K562 (cell line): ENCODE measurements at places on chromosomes 4 and X. TPM values are rescaled to one million over a fixed set of nuclear protein-coding genes. Genes with fewer than 3 reads are reported as not detected.

The SPACA5 gene
- total RNA-seq, result not detected in 2 replicates

The SHROOM3 gene
- 0.07 and 0.22 TPM in 2 replicates for total RNA-seq

The DDIT4L gene
- not detected in 2 replicates for total RNA-seq

The GPR34 gene
- not detected in 2 replicates for total RNA-seq

The GABRE gene
- 145 and 184 TPM in 2 replicates for total RNA-seq

The FANCB gene
- 14.4 and 15.1 TPM in 2 replicates for total RNA-seq

- DNase-seq, result peak; percentile 76
Observed at GRCh38 chr4:98658287-98659105, at the start of gene TSPAN5. TSS of gene TSPAN5 (minus strand) at chr4:98658611.

GRCh38 chrX:49746306-49746705, 50.5 kb upstream of the PAGE1 start:
- no peak for DNase-seq

GRCh38 chr4:6875431-6875831, 34.2 kb upstream of the TBC1D14 start:
- no peak for DNase-seq

DNA sequence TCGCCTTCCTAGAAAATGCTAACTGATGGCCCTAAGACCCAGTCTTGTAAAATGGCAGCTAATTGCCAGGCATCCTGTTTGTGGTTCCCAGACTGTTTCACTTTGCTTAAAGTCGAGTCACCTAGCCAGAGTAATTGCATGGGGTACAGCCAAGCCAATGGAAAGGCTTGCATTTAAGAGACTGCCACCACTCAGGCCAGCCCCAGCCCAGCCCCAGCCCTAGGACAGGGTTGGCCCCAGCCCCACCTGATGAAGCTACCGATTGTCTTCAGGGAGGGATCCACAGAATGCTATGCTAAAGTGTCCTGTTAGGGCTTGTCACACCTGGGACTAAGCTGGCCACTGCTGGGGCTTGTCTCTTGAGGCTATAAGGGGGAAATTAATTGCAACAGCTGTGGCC, 194.6 kb upstream of the KLF3 start:
- no peak for DNase-seq

DNA sequence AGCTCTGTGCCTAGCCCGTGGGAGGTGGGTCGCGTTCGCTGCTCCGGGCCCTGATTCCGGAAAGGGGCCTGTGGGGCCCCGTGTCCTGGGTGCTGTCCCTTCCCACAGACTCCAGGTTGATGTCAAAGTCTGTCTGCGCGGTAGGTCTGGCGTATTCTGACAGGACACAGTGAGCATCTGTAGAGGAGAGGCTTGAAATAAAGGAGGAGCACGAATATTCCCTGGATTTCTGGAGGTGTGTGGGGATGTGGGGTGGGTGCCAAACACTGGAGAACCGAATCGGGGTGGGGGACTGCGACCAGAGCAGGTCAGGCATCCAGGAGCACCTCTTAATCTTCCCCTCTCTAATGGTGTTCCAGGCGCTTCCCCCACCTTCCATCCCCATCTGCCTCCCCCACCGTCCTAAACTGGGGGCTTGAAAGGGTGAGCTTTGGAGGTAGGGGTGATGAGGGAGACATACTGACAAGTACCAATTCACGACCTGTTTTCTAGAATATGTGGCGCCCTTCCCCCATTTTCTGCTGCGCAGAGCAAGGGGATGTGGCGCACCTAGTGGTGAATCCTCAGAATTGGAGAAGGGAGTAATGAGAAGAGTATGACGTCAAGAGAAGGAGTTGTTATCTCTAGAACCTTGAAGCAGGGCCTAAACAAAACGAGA, 877 bp downstream of the GPRASP1 start:
- no peak for DNase-seq

- no peak for DNase-seq
Observed at GRCh38 chr4:152687974-152688599, 8.3 kb upstream of the TMEM154 start.

DNA sequence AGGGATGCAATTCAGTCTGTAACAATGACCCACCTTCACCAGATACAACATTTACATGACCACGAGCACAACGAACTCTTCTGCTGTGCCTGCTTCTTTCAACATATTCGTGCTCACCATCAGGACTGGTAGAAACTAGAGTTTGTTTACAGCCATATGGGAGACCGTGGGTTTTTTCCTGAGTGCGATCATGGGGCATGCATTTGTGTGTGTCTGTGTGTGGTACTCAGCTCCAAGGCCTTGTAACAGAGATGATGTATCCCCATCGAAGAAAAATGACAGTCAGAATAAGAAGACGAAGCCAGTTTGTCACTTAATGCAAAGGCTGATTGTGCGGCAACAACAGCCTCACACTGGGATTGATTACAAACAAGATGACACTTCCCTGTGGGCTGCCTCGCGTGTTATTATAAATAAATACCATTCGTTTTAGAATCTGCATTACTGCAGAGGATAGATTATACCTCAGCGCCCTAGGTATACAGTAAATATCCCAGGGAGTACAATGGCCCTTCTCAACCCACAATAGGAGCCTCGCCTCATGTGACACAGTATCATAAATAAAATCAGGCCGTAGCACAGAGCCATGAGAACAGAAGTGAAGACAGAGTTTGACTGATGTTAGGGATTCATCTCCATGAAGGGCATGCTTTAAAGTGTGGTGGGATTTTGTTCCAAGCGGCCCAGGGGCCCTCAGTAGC, 97.3 kb upstream of the NOCT start:
- no peak for DNase-seq

GRCh38 chr4:61162116-61162515, 38.0 kb upstream of the ADGRL3 start:
- no peak for DNase-seq

DNA sequence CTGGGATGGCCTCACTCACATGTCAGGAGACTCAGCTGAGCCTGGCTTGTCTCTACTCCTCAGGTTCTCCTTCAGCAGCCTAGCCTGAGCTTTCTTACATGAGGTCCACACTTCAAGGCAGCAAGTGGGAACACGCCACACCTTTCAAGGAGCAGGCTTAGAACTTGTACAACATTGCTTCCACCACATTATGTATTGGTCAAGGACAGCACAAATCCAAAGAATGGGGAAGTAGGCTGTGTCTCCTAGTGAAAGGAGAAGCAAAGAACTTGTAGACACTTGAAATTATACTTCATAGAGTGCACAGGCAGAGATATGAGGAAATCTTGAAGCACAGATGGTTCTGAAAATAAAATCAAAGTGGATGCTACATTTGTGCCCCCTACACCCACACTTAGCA, 120.9 kb upstream of the NOCT start:
- no peak for DNase-seq

- DNase-seq, result no peak
Observed at GRCh38 chr4:89114100-89114499, 2.8 kb downstream of the TIGD2 start.

DNA sequence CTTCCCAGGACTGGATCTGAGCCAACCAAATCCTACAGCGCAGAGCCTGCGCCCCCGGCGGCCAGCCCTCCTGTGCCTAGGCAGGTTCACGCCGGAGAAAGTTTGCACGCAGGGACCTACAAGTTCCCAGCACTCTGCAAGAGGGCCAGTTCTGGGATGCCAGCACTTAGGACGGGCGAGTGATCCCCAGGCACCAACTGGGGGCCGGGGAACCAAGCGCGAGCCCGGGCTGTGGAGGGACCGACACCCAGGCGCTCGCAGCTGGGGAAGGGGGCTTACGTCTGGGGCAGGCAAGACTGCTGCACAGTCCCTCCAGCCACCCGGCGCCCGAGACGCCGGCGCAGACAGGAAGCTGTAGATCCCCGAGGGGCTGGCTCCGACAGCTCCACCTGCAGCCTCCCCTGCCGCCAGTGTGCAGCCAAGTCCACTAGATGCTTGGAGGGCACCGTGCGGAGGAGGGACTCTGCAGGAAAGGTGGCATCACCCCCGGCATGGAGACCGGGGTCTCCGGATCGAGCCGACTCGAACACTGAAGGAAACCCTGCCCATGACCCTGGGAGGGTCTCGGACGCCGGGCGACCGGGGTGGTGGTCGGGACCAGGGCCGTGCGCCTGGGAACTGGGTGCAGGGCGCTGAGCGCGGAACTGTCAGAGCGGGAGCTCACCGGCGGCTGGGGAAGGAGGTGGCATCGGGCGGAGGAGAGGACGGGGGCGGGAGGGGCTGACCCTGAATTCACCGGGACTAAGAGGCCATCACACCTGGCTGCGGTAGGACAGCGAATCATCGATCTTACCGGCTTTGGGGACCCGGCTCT, 566 bp downstream of the CORIN start:
- DNase-seq, result no peak

DNA sequence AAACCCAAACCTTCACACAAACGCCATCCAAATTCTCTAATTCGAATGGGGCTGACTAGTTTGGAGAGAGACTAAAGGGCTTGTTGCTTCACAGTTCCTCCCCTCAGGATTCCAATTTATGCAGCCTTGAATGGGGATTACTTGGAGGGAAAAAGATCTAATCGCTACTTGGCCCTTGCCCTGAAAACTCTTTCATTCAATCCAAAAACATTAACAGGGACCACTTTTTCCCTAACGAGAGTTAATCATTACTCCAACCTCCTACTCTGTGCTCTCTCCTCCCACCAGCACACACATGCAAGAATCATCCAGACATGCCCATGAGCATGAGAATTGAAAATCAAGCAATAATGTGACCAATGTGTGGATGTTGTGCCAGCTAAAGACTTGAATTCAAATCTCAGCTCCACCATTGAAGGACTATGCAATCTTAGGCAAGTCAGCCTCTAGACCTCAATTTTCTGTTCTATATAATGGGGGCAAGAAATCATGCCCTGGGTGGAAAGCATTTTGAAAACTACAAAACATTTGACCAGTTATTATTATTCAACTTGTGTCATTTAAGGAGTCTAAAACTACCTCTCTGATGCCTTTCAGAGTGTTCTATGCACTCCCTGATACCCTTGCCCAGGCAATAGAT, 34.3 kb upstream of the GPC3 start:
- no peak for DNase-seq
